ENCODE measurements at places on chromosomes 16 and 17.
A peak's percentile ranks its signal among the peaks of the same experiment; 100 is the strongest.

DNA sequence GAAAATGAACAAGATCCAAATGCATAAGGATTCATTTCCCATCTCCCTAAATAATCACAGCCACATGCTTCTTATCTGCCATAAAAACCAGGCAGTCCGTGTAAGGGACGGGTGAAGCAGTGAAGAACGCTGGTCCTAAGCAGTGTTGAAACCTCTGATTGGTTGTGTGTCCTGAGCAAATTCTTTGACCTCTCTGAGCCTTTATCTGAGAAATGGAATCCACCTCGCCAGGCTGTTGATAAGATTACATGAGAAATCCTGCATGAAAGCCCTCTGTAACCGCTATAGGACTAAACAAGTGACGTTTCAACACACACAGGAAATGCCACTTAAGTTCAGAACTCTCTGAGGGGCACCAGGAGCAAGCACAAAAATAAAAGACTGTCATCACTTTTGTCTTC lies 26.8 kb downstream of the GAS7 start:
- peak; percentile 55 for DNase-seq

DNA sequence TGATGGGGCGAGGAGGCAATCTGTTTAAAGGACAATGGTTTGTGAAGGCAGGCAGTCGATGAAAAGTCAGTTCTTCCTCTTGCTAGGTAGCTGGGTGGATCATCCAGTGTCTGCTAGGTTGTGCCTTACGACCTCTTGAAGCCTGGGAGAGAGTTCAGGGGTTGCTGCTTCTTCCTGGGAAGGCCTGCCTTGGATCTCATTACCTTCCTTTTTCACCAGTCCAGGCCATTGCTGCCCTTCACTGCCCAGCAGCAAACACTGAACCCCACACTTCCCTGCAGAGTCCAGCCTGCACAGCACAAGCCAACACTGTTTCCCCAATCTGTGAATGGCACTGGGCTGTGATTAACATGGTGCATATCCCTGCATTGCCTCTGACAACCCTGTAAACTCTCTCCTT lies 24.7 kb downstream of the HS3ST2 start:
- DNase-seq: no peak

- peak; percentile 15 for DNase-seq
Observed at GRCh38 chr17:2776589-2777241, 19.5 kb upstream of the RAP1GAP2 start.

GRCh38 chr17:36000732-36001109 lies 632 bp downstream of the CCL15 start:
- DNase-seq: no peak

Data from suppressor macrophage treated with lipopolysaccharide for 4 hours (primary cell).